Ovary (tissue), 10 donors: ENCODE measurements at places on chromosomes 6 and 20. TPM values are rescaled to one million over a fixed set of nuclear protein-coding genes. Genes with fewer than 3 reads are reported as not detected.

CDH4 gene
- total RNA-seq = 0.36 TPM

LHFPL5 gene
- not detected for total RNA-seq

DNA sequence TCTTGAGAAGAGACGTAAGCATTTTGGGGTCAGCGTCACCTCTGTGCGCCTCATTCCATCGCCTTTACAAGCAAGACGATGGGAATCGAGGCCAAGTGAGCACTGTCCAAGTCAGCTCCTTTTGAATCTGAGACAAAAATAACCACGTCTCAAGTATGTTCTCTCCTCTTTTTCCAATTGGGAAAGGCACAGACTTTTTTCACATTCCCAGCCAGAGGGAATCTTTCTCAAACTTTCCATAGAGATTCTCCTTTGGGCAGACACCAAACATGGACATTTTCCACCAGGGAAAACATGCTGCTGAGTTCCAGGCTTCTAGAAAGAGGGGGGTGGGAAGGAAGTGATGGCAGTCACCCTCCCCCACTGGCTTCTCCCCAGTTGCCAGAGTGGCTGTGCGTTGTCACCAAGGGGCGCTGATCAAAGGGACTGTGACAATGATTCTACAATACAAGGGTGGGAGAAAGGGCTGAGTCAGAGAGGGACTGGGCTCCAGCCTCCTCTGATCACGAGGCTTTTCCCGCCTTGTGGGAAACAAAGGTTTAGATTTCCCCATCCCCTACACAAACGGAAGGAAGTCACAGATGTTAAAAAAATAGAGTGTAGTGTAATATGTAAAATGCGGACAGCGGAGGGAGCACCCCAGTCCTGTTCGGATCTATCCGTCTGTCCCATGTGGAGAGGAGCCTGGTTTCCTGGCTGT lies 281.9 kb upstream of the RNF24 start:
- DNase-seq = no peak

- no peak for DNase-seq
Observed at GRCh38 chr6:18171871-18172270, 16.6 kb downstream of the KDM1B start.

CPNE5 gene
- total RNA-seq = 22.1 TPM

DNA sequence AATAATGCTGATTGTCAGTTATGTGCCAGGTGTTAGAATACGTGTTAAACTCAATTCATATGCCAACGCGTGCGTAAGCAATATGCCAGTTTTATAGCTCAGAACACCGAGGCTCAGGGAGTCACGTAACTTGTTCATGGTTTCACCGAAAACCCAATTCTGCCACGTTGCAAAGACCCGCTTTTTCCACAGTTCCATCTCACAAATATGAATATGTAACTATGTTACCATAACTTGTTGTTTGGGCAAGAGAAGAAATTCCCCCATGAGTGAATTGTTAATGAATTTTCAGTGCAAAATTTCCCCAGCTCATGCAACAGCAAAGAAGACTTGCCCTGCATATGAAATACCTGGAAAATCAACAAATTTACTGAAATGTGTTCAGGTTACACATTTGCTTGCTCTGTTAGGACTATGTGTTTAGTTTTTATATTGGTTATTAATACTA lies 30.1 kb downstream of the SF3B5 start:
- DNase-seq = no peak
